Stimulated activated CD4-positive, alpha-beta T cell treated with anti-CD3 and anti-CD28 coated beads, Interleukin-1b, Interleukin-23, amount 100 ng/mL, for 48 hours (primary cell): ENCODE measurements at places on chromosomes 1 and 21.

DNA sequence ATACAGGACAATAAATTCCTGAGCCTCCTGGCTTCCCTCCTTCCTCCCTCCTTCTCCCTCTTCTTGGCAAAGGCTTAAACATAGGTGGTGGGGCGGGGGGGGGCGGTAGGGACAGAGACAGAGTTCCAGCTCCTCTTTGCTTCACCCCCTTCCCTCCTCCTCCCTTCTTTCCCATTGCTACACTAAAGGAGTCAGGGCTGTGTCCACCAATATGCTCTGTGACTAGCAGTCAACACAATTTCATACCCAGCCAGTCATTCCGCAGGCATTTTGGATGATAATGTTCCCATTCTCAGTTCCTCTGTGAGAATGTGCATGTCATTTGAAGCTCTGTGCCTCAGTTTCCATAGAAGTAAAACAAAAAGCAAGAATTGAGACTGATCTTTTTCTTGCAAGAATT is 1.7 kb downstream of the LMOD1 start:
- no peak for DNase-seq

GRCh38 chr21:15908187-15908586 is 178.4 kb downstream of the USP25 start:
- DNase-seq = no peak

DNA sequence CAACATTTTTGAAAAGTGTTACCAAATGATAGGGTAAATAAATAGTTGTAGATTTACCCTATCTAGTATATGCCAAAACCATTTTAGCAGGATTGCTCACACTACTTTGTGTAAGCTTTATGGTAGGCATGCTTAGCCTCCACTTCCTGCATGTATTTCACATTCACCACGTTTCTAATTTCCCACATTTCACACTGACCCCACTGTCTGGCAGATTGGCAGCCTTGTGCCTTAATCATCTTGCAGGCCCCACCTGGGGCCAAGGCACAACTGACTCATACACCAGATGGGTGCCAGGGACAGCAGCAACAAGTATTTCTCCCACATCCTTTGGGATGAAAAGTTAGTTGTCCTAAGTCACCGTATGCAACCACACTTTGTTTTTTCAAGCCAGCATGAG is 21.2 kb upstream of the CENPF start:
- DNase-seq = no peak

DNA sequence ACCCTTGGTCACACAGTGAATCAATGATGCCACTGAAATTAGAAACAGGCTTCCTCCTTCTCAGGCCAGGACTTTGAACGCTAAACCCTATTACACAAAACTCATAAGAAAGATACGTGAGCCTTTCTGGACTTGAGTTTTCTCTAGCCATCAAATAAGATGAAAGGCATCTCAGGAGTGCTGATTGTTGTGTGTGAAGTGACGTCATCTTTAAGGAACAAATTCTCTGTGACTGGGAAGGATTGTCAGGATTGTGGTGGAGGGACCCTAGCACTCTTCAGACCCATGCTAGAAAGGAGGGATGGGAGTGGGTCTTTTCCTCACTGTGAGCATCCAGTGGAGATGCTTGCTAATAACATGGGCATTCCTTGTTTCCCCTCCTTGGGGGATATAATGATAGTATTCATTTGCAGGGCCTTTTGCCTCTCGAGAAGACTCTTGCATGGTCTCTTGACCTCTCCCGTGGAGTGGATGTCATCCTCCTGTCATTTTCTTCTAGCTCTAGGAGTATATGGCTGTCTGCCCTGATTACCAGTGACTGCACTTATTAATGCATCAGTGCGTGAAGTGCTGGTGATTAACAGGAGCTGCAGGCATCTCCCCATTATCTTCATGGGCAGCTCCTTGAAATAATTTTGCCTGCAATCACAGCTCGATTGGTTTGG is 39.9 kb downstream of the SPATA46 start:
- DNase-seq = no peak

GRCh38 chr1:240254006-240254405 is 162.3 kb downstream of the FMN2 start:
- no peak for DNase-seq

DNA sequence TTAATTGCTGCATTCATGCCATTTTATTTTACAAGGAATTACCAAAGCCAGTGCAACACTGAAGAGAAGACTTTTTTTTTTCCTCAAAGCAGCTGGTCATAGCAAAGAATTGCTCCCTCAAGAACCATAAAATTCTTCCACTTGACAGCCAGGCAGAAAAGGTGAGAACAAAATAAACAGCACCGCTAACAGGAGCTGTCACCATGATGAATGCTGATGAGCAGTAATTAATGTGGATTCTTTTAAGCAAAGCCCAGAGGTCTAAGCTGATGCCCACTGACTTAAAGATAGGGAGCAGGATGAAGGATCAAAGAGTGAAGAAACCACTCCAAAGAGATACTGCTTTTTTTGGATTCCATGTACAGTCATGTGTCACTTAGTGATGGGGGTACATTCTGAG is 428.4 kb downstream of the BRINP3 start:
- DNase-seq = no peak

DNA sequence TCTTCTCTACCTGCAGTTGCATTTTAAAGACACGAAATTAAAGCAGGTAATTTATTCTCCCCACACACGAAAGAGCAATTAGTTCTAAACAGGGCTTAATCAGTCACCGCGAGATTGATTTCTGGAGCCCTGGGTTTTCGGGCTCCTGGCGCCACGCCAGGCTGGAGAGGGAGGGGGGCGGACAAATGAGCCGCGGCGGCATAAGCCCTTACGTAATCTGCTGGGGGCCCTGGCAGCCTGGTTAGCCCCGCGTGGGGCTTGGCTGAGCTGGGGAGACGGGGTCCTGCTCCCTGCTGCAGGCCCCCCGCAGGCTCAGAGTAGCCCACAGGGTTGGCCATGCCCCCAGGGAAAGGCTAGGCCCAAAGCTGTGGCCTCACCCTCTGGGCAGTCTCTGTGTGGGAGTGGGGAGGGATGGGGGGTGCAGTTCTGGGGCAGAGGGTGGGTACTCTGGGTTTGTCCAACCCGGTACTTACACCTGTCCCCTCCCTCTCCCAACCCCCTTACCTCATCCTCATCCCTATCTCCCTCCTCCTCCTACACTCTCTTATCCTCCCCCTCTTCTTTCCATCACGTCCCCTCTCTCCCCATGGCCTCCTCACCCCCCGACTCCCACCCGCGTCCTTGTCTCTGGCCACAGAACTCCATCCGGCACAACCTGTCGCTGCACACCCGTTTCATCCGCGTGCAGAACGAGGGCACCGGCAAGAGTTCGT is 19.9 kb downstream of the FOXO6 start:
- DNase-seq = no peak

DNA sequence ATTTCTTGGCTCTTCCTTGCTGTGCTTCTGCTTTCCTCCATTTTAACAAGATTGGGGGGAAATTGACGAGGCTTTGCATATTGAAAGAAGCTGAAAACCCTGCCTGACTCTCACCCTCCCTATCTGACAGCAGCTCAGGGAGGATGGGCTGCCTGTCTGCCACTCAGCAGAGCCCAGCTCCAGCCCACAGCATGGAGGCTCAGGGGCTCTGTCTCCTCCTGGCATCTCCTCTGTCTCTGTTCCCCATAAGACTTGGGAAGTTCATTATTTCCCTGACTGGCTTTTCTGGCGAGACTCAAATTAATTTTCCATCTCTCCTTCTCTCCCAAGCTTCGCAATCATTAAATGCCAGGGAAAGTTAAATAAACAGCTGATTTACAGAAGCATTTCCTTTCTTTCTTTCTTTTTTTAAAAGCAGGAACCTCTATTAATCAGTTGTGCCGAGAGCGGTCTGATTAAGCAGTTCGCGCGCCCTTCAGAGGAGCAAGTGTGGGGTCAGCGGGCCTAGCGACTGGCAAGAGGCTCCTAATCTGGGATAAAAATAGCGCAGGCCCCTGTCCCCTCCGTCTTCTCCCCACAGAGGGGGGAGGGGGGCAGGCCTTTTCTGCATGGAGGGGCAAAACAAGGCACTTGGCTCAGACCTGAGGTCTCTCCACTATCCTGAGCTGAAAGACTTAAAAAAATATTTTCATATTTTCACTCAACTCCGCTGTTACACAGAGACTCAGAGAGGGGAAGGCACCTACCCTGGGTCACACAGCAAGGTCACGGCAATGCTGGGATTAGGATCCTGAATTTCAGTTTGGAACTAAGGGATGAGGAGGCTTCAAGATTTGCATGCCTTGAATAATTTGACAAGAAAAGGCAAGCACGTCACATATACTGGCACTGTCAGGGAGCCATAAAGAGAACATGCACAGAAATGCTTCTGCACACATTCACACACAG is 170.4 kb downstream of the ACTL8 start:
- DNase-seq = no peak

GRCh38 chr1:20735581-20736111 is 3.1 kb upstream of the SH2D5 start:
- DNase-seq = no peak

DNA sequence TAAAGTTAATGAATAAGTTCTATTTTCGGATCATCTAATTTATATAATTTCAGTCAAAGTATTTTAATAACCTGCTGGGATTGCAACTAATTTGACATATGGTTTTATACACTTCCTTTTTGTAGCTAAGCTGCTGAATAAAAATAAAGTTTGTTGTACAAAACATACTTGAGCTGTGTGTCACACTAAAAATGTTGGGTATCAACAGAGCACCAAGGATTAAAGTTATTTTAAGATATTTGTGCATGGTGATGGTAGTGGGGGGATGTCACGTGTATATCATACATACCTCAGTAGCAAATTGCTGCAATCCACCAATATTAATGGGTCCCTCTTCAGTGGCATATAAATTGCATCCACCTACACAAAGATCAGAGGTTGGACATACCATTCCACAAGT is 199.6 kb downstream of the DPYD start:
- DNase-seq = no peak

- no peak for DNase-seq
These were observed 8.5 kb upstream of the NBL1 start for GRCh38 chr1:19635646-19636045.

GRCh38 chr1:171654201-171654941 is 1.9 kb upstream of the MYOC start:
- no peak for DNase-seq

DNA sequence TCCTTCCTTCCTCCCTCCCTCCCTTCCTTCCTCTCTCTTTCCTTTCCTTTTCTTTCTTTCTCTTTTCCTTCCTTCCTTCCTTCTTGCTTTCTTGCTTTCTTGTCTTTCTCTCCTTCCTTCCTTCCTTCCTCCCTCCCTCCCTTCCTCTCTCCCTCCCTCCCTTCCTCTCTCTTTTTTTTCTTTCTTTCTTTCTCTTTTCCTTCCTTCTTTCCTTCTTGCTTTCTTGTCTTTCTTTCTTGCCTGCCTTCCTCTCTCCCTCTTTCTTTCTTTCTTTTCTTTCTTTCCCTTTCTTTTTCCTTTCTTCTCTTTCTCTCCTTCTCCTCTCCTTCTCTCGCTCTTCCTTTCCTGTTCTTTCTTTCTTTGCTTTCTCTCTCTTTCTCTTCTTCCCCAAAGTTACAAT is 728.4 kb upstream of the ADAMTS5 start:
- no peak for DNase-seq

DNA sequence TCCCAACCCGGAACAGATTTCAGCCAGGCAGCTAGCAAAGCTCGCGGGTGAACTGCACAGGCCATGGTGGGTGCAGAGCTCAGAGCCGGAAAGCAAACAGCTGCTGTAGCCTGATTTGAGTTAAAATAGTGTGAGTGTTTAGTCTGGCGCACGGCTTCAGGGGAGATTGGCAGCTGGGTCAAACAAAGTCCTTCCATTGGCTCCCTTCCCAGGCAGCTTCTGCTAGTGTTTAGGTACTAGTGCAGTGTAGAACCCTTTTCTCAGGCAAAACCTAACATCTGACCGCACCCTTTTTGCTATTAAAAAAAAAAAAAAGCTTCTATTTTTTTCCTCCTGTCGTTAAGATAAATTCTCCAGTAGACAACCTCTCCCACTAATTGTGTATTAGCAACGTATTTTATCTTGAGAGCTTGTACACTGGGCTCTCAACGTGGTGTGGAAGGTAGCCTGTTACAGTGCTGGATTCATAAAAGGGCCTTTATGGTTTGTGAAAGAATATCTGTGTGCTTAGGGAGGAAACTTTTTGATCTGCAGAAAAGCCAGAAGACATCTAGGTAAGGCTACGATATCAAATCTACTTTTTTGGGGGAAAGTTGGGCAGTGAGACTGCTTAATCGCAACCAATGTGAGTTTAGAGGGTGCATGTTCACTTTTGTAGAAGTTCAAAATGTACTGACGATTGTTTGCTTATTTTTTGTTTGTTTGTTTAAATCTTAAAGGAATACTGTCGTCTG is 689.6 kb downstream of the USP25 start:
- no peak for DNase-seq

DNA sequence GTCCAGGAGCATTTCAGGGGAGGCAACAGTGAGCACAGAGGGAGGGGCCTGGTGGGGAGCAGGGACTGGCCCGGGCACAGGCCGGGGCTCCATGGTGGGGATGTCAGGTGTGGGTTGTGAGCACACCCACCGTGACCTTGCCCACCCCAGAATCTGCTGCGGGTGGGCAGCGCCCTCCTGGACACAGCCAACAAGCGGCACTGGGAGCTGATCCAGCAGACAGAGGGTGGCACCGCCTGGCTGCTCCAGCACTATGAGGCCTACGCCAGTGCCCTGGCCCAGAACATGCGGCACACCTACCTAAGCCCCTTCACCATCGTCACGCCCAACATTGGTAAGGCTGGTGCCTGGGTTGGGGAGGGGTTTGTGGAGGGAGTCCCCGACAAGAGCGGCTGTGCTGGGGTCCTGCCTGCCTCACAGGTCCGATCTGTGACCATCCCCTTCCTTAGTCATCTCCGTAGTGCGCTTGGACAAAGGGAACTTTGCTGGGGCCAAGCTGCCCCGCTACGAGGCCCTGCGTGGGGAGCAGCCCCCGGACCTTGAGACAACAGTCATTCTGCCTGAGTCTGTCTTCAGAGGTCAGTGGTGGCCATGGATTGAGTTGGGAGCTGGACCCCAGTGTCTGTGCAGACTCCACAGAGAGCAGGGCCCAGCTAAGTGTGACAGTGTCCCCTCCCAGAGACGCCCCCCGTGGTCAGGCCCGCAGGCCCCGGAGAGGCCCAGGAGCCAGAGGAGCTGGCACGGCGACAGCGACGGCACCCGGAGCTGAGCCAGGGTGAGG is 14.3 kb downstream of the PSRC1 start:
- no peak for DNase-seq

GRCh38 chr1:26239936-26240335 is 5.9 kb downstream of the CEP85 start:
- no peak for DNase-seq
